ENCODE measurements at places on chromosomes 11 and 22. TPM values are rescaled to one million over a fixed set of nuclear protein-coding genes. Genes with fewer than 3 reads are reported as not detected.

- no peaks in the 10 kb centered on the region for H3K36me3 ChIP-seq
- H3K4me1 ChIP-seq, result peaks cover 6% of the 10 kb centered on the region
- no peaks in the 10 kb centered on the region for H3K27me3 ChIP-seq
- peak; percentile 87 for DNase-seq
Observed at GRCh38 chr11:35274909-35275785, 136.2 kb downstream of the CD44 start.

The MPZL3 gene
- 0.21 TPM for total RNA-seq

GRCh38 chr11:2901854-2902783, 16.5 kb upstream of the CDKN1C start:
- H3K27me3 ChIP-seq, result no peaks in the 10 kb centered on the region
- peak; percentile 97 for DNase-seq
- no peaks in the 10 kb centered on the region for H3K36me3 ChIP-seq
- H3K4me1 ChIP-seq, result no peaks in the 10 kb centered on the region

DNA sequence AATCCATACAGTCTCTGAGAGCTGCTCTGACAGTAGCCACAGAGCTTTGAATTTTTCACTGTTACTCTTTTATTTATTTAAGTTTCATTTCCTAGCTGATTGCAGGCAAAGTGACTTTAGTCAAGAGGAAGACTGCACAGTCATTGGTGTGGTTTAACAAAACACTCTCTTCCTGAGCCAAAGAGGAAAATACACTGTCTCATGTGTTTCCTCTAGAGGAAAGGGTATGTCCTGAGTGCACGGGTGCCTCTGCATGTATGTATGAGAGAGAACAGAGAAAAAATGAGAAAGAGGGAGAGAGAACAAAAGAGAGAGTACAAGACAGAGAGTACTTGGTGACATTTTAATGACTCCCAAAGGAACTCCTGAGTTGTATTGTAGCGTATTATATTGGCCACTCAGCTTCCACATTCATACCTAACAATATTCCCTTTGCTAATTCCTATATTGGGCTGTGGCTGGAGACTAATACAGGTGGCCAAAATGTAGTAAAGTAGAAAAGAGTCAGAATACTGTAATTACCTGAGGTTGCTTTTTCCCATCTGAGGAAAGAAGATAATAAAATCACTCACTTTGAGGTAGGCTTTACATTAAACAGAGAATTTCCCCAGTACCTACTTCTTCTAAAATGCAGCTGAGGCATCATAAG, at the start of gene OR4D9:
Gene OR4D9, plus strand, starts transcription at position 599 of the 649 bp plus-strand sequence. CDS start 3,374 bp downstream, outside the sequence.
- no peak for DNase-seq
- H3K27me3 ChIP-seq, result no peaks in the 10 kb centered on the region
- no peaks in the 10 kb centered on the region for H3K4me1 ChIP-seq
- H3K27ac ChIP-seq, result no peak within 1 kb of the TSS
- no peak within 1 kb of the TSS for H3K4me3 ChIP-seq

The OR2AT4 gene
- total RNA-seq, result not detected

GRCh38 chr11:110883256-110883655, 171.0 kb upstream of the ARHGAP20 start:
- H3K4me3 ChIP-seq, result no peak overlapping the region
- DNase-seq, result no peak
- no peaks in the 10 kb centered on the region for H3K27me3 ChIP-seq

DNA sequence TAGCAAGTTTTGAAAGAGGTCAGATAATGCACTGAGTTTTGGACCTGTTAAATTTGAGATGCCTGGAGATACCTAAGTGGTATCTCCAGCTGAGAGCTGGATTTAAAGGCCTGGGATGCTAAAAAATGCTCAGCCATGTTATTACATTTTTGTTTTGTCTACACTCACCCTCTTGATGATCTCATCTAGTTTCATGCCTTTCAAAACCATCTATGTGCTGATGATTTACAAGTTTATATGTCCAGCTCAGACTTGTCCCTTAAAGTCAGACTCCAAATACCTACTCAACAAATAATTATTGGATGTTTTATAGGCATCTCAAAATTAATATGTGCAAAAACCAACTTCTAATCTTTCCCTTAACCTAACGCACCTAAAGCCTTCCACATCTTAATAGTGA, 103.6 kb upstream of the OR9G4 start:
- H3K4me1 ChIP-seq, result no peaks in the 10 kb centered on the region
- no peaks in the 10 kb centered on the region for H3K27me3 ChIP-seq
- DNase-seq, result no peak
- no peak overlapping the region for H3K27ac ChIP-seq

The GAB4 gene
- total RNA-seq, result not detected

GRCh38 chr22:25366876-25367466, 147.5 kb downstream of the CRYBB2 start:
- no peaks in the 10 kb centered on the region for H3K27me3 ChIP-seq
- peaks cover 4% of the 10 kb centered on the region for H3K4me1 ChIP-seq
- no peak overlapping the region for H3K27ac ChIP-seq
- DNase-seq, result no peak
- no peaks in the 10 kb centered on the region for H3K36me3 ChIP-seq

GRCh38 chr11:32224580-32224979, 133.7 kb downstream of the RCN1 start:
- H3K27ac ChIP-seq, result no peak overlapping the region
- no peaks in the 10 kb centered on the region for H3K36me3 ChIP-seq
- no peak for DNase-seq
- no peak overlapping the region for H3K4me3 ChIP-seq

DNA sequence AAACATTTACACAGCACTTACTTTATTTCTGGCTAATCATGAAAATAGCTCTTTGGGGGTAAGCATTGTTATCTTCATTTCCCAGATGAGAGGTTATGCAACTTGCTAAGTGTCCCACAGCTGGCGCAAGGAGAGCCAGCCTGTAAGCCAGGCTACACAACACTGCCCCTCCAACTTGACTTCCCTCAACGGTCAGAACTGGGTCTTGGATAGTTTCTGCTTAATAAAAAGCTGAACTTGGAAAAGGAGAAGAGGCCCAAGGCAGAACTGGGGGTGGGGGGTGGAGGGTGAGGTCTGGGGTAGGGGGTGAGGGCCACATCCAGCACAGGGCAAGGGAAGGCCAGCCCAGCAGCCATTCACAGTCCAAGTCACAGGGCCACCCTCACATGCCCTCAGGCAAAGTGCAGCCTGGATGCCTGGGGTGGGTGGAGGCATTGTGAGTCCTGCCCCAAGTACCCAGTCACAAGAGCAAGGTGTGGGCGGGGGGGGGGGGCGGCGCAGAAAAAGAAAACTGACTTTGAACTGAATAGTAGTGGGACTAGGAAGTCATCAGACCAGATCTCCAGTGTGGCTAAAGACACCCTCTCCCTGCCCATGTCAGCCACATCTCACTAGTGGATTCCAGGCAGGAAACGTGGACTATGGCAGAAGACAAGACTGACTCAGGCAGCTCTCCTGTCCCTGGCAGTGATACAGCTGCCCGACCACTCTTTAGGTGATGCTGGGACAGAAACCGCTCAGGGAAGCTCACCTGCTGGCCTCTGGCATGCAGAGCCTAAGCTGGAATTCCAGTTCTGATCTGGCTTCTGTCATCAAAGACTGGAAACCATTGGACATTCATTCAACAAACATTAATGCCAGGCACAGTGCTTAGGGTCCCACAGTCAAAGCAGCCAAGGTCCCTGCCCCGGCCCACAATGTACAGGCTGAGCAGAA, 52.4 kb downstream of the PACSIN2 start:
- no peak overlapping the region for H3K4me3 ChIP-seq
- no peaks in the 10 kb centered on the region for H3K36me3 ChIP-seq
- peak overlapping the region; percentile 45 for H3K27ac ChIP-seq
- H3K4me1 ChIP-seq, result peaks cover 9% of the 10 kb centered on the region

The TEX54 gene
- not detected for total RNA-seq

DNA sequence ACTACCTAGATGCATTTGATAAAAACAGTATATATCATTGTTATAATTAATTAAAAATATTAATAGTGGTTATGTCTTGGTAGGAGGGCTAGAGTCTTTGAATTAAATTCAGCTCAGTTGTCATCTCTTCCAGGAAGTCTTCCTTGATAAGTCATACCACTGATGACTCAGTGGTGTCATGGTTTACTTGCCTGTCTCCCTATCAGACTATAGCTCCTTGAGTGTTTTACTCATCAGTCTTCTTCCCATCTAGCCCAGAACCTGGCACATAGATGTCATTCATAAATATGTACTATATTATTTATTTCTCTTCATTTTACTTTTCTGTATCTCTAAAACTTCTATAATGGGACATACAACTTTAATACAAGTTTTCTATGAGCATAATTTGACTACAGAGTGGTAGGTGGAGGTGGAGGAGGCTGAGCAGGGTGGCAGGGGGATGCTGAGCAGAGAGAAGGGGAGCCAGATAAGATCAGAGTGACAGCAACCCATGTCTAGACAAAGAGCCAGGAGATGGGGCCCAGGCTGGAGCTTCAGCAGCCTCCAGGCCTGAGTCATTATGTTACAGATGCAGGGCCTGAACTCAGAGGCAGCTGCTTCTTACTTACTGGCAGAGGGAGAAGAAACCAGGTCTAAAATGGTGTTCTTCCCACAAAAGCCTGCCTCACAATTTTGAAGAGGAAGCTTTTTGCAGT, 82.3 kb upstream of the PHOX2A start:
- no peaks in the 10 kb centered on the region for H3K4me1 ChIP-seq
- no peak for DNase-seq
- H3K27ac ChIP-seq, result no peak overlapping the region

All from ascending aorta (tissue), 2 donors.